A549 treated with DMSO at 1 μM for 4 hours (cell line): ENCODE measurements at places on chromosomes 5 and 9. TPM values are rescaled to one million over a fixed set of nuclear protein-coding genes. Genes with fewer than 3 reads are reported as not detected.

Gene IFNB1
- total RNA-seq, result not detected in 5 replicates

Gene NOXA1
- 0.66 to 1.7 TPM (median 1.4 TPM) in 5 replicates for total RNA-seq

Gene FYB1
- 12.9 to 18.3 TPM (median 17.1 TPM) in 5 replicates for total RNA-seq

Gene PAEP
- 0.13 to 0.46 TPM (median 0.20 TPM) in 3 of 5 replicates, not detected in the others for total RNA-seq

Gene ADAMTS16
- 1.6 to 3.7 TPM (median 2.0 TPM) in 5 replicates for total RNA-seq

Gene NTNG2
- total RNA-seq, result 1.6 to 2.5 TPM (median 2.1 TPM) in 5 replicates

Gene NMUR2
- 0.05 to 0.10 TPM (median 0.06 TPM) in 5 replicates for total RNA-seq

Gene IL3
- total RNA-seq, result not detected in 5 replicates

Gene C9orf43
- 0.45 to 1.2 TPM (median 0.54 TPM) in 5 replicates for total RNA-seq

Gene CDH12
- 0.08 TPM in 1 of 5 replicates, not detected in the others for total RNA-seq

Gene PANK3
- 13.9 to 28.1 TPM (median 23.9 TPM) in 5 replicates for total RNA-seq

Gene OMD
- total RNA-seq, result not detected in 5 replicates

Gene ATP6V0E1
- total RNA-seq, result 268 to 386 TPM (median 357 TPM) in 5 replicates

Gene SLC45A2
- total RNA-seq, result not detected in 5 replicates

Gene SH3RF2
- 2.5 to 3.7 TPM (median 3.3 TPM) in 5 replicates for total RNA-seq

Gene TLX3
- not detected in 5 replicates for total RNA-seq

Gene LEAP2
- total RNA-seq, result 0.55 to 1.5 TPM (median 1.1 TPM) in 5 replicates

Gene PRRC1
- total RNA-seq, result 45.4 to 59.9 TPM (median 53.1 TPM) in 5 replicates

Gene BHMT2
- total RNA-seq, result not detected in 5 replicates

Gene CTSL
- total RNA-seq, result 857 to 1,064 TPM (median 931 TPM) in 5 replicates

Gene FBP1
- total RNA-seq, result 0.09 TPM in 1 of 5 replicates, not detected in the others

Gene BARHL1
- 0.06 TPM in 1 of 5 replicates, not detected in the others for total RNA-seq

Gene CER1
- not detected in 5 replicates for total RNA-seq

Gene INSYN2B
- total RNA-seq, result 0.64 to 1.3 TPM (median 0.95 TPM) in 5 replicates

Gene PTGES
- total RNA-seq, result 91.3 to 105 TPM (median 100 TPM) in 5 replicates

Gene KIF20A
- 43.0 to 53.6 TPM (median 47.9 TPM) in 5 replicates for total RNA-seq

Gene WWC1
- 77.3 to 112 TPM (median 95.8 TPM) in 5 replicates for total RNA-seq

Gene SSNA1
- 108 to 146 TPM (median 135 TPM) in 5 replicates for total RNA-seq

Gene WDR5
- total RNA-seq, result 55.4 to 67.9 TPM (median 63.3 TPM) in 5 replicates

Gene OR2S2
- not detected in 5 replicates for total RNA-seq

Gene KIF4B
- total RNA-seq, result 0.03 to 0.05 TPM (median 0.04 TPM) in 3 of 5 replicates, not detected in the others

Gene AFF4
- total RNA-seq, result 19.7 to 28.7 TPM (median 25.8 TPM) in 5 replicates

Gene QRFP
- total RNA-seq, result not detected in 5 replicates

Gene NME5
- not detected in 5 replicates for total RNA-seq

Gene TMC1
- total RNA-seq, result 0.05 to 0.19 TPM in 2 of 5 replicates, not detected in the others

Gene AQP3
- total RNA-seq, result 12.3 to 16.0 TPM (median 15.4 TPM) in 5 replicates

Gene MYO10
- total RNA-seq, result 67.4 to 95.9 TPM (median 83.8 TPM) in 5 replicates

Gene OBP2B
- not detected in 5 replicates for total RNA-seq

Gene EGFLAM
- 0.06 to 0.18 TPM (median 0.08 TPM) in 3 of 5 replicates, not detected in the others for total RNA-seq

Gene KIAA0825
- 0.30 to 0.44 TPM (median 0.39 TPM) in 5 replicates for total RNA-seq

Gene NEUROG1
- total RNA-seq, result not detected in 5 replicates

Gene TPD52L3
- total RNA-seq, result not detected in 5 replicates

Gene HACD4
- 1.0 to 1.6 TPM (median 1.1 TPM) in 5 replicates for total RNA-seq

Gene SEMA5A
- total RNA-seq, result not detected in 5 replicates

Gene CBY3
- not detected in 5 replicates for total RNA-seq

Gene PAX5
- total RNA-seq, result 0.01 to 0.07 TPM (median 0.01 TPM) in 3 of 5 replicates, not detected in the others

Gene PCDHA10
- total RNA-seq, result 0.01 to 0.06 TPM (median 0.01 TPM) in 4 of 5 replicates, not detected in the other

Gene SPATA31A3
- total RNA-seq, result not detected in 5 replicates

Gene C9orf153
- total RNA-seq, result 0.14 to 0.65 TPM (median 0.26 TPM) in 3 of 5 replicates, not detected in the others
